ENCODE measurements at places on chromosomes 2 and 18.

GRCh38 chr2:234459401-234460009, 37.4 kb downstream of the ARL4C start:
- no peak for DNase-seq

- no peak for DNase-seq
Observed at GRCh38 chr2:74406035-74406434, 15.4 kb downstream of the C2orf81 start.

DNA sequence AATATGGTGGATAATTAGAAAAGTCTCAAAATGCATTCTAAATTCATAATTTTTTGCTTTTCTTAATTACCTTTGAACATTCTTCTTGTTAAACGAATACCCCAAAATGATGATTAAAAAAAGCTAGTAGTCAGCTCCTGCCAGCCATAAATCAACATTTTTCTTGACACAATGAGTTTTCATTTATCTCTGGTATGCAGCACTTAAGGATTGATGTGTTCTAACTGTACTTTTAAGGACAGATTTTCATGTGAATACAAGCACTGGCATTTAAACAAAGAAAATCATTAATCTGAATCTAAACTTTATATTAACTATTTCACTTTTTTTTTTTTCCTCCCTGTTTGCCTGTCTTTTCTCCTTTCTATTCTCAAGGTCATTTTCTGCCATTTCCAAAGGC, 976.8 kb downstream of the TMEM182 start:
- DNase-seq = no peak

DNA sequence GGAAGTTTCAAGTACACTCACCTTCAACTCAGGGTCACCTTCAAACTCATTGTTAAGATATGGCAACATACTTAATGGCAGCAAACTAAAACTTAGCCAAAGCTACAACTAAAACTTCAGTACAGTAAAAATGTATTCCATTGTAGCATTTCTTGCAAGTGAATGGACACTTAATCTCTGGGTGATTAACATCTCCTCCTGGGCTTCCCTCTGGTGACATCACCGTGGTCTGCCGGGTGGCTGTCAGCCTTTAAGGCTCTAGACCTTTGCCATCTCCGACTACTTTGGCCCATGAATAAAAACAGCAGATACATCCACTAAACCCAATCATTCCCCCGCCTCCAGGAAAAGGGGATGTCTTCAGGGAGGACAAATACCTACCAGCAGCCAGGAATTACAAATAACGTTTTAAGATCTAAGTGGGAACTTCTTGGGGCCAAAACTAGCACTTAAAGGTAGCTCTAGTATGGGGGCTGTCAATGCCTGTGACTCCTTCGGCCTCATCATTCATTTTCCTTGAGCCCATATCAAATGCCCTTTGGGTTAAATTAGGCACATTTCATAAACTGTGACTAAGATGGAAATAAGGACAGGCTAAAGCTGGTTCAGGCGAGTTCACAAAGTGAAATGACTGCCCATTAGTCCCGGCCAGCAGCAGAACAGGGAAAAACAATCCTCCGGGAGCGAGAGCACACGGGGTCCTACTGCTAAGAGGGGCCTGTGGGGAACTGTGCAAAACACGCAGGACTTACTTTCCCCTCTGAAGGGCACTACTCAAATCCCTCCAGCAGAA, 1.1 kb downstream of the TFCP2L1 start:
- no peak for DNase-seq

DNA sequence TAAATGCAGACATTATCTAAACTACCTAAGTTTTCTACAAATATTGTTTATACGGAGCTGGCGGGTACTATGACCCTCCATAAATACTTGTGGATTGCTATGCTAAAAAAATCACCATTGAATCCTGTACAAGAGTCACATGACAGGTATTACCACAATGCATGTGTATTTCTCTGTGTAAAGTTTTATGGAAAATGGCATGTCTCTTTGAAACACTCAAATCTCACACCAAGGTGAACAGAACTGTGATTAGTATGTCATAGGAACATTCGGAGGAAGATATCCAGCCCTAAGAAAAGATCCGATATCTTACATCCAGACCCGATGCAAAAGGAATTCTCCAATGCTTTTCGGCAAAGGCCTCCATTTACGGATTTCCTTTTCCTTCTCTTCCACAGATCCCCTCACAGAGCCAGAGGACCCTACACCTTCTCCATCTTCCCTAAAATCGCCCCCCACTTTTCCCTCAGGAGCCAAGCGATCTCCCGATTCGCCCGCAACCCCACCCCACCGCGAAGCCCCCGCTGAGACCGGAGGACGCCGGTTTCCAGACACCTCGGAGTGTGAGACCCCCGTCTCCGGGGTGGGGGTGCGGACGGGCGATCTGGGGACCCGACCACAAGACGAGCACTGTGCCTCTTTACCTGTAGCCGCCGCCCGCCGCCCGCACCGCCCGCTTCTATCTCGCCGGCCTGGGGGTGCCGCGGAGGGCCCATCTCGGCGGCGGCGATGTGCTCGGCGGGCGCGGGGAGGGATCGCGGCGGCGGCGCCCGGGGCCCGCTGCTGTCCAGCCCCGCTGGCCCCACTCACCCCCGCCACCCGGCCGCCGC, 1.2 kb downstream of the SAP130 start:
- DNase-seq = no peak

DNA sequence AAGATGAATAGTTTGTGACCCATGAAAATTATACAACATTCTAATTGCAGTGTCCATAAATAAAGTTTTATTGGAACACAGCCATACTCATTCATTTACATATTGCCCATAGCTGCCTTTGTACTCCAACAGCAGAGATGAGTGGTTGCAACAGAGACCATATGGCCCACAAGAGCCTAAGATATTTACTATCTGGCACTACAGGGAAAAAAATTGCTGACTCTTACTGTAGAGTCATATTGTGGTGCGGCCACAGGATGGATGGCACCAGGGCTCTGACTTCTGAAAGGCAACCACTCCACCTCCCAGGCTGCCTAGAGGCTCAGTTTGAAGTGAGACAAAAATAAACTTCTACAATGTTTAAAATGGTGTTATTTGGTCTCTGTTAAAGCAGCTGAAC, 404.0 kb upstream of the ATP5MC3 start:
- DNase-seq = peak; percentile 71

DNA sequence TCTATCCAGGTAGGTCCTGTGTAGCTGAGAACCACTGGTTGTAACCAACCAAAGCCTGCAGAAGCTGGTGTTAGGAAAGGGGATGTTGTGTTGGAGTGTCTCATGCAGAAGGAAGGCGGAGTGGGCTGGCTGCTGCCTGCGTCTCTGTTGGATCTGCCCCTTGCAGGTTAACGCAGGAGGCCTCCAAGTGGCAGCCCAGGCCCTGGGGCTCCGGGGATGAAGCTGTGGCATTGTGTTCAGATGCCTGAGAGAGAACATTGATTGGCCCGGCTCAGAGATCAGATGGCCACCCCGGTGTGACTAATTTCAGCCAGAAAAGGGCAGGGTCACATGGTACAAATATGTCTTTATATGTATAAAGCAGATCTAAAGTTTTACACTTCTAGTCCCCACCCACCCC, 216.0 kb downstream of the GLI2 start:
- DNase-seq = no peak

DNA sequence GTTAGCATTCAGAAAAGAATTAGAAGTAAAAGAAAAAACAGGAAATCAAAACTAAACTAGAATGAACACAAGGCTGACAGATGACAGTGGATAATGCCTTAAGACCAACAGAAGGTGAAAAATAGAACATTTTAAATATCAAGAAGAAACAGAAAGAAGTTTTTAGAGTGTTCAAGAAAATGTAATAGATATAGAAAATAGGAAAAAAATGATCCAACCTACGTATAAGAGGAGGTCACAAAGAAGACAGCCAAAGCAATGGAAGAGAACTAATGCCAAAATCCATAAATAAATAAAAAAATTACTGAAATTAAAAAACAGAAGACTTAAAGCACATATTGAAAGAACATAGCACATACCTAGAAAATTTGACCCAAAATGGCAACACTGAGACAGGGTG, 42.5 kb upstream of the EN1 start:
- DNase-seq = no peak

DNA sequence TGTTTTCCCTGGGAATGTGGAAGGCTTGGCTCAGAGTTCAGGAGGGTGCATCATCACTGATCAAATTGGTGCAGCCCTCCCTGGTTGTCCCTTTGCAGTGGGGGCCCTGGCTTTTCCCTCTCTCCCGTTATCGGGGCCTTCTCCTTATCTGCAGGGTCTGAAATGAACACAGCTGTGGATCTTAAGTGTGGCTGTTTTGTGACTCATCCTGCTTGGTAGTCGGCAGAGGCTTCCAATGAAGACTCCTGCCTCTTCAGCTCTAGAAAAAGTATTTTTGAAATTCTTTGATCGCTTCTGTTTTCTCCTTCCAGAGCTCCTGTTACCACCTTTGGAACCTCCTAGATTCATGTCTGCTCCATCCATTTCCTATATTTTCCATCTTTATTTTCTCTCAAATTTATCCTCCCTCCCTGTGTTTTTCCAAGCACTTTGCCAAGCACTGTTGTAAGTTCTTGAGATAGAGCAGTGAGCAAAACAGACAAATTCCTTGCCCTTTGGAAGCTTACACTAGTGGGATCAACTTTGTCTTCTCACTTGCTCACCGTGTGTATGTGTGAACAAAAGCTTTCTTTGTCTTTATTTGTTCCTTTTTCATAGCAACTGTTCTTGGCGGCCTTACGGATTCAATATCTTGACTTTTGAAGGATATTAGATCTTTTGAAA, 45.7 kb downstream of the RALB start:
- no peak for DNase-seq

DNA sequence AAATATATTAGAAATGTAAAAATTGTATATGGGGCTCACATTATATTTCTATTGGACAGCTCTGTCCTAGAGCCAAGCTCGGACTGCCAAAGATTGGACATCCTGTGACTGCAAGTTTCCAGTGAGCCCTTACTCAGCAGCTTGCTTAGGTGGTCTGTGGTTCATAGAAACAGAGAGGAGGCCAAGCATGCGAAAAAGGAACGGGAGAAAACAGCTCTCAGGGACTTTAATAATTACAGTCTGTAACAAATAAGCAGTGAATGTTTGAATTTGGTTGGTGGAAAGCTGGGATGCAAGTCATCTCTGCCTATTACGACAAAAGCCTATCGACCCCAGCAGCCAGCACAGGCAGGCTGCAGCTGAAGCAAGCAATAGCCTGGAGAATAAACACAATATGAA, 35.6 kb downstream of the WIPF1 start:
- DNase-seq = no peak

DNA sequence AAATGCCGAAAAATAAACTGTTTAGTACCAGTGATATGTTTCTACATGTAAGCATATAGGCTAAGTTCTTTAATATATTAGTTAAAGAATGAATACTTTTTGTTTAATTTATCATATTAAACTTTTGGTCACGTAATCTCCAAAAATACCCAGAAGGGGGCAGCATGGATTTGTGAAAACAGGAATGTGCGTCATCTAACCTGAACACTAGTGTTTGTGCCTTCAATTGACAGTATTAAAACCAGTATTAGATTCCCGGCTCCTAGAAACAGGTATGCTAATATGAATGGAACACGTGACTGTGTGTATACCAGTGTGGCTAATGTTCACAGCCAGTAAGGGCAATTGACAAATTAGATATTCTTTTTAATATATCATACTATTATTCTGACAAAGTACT, 51.8 kb downstream of the WDR7 start:
- peak; percentile 25 for DNase-seq
